ENCODE measurements at places on chromosomes 7 and 10. TPM values are rescaled to one million over a fixed set of nuclear protein-coding genes. Genes with fewer than 3 reads are reported as not detected.

The FOXP2 gene
- total RNA-seq: 2.8 TPM

The SYNPO2L gene
- total RNA-seq: 531 TPM

The TMEM243 gene
- 3.1 TPM for total RNA-seq

GRCh38 chr10:57925045-57925444 is 342.6 kb downstream of the IPMK start:
- no peaks in the 10 kb centered on the region for H3K36me3 ChIP-seq
- DNase-seq: no peak
- H3K27me3 ChIP-seq: no peaks in the 10 kb centered on the region
- no peak overlapping the region for H3K4me3 ChIP-seq

DNA sequence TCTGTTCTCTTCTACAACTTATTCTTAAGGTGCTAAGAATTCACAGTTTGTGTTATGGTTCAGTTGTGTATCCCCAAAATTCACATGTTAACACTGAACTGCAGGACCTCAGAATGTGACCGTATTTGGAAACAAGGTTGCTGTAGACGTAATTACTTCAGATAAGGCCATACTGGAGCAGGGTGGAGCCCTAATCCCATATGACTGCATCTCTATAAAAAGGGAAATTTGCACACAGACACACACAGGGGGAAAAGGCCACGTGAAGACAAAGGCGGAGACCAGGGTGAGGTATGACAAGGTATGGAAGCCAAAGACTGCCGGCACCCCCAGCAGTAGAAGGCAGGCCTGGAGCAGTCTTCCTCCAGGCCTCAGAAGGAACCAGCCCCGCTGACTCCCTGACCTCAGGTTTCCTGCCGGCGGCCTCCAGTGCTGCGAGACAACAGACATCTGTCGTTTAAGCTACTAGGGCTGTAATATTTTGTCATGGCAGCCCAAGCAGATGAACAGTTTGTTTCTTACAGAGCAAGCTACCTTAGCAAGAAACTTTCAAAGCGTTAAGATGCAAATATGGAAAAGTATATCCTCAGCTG is 98.7 kb downstream of the PROSER2 start:
- no peaks in the 10 kb centered on the region for H3K27me3 ChIP-seq
- no peaks in the 10 kb centered on the region for H3K4me1 ChIP-seq
- H3K27ac ChIP-seq: no peak overlapping the region

GRCh38 chr7:134420424-134421125 is 38.3 kb downstream of the AKR1B1 start:
- DNase-seq: peak; percentile 38
- H3K36me3 ChIP-seq: no peaks in the 10 kb centered on the region

- no peaks in the 10 kb centered on the region for H3K36me3 ChIP-seq
- H3K4me1 ChIP-seq: peaks cover 29% of the 10 kb centered on the region
- H3K27ac ChIP-seq: no peak overlapping the region
- H3K4me3 ChIP-seq: no peak overlapping the region
- H3K27me3 ChIP-seq: no peaks in the 10 kb centered on the region
- no peak for DNase-seq
Measured at GRCh38 chr10:133359972-133360610, 2.3 kb upstream of the FUOM start.

GRCh38 chr7:131106681-131107336 is 220.9 kb upstream of the MKLN1 start:
- H3K4me1 ChIP-seq: peaks cover 59% of the 10 kb centered on the region
- peak; percentile 52 for DNase-seq
- peak overlapping the region; percentile 94 for H3K27ac ChIP-seq
- H3K36me3 ChIP-seq: no peaks in the 10 kb centered on the region
- no peaks in the 10 kb centered on the region for H3K27me3 ChIP-seq
- H3K4me3 ChIP-seq: peak overlapping the region; percentile 97
